ENCODE measurements at places on chromosomes 5 and 9.
A peak's percentile ranks its signal among the peaks of the same experiment; 100 is the strongest.

DNA sequence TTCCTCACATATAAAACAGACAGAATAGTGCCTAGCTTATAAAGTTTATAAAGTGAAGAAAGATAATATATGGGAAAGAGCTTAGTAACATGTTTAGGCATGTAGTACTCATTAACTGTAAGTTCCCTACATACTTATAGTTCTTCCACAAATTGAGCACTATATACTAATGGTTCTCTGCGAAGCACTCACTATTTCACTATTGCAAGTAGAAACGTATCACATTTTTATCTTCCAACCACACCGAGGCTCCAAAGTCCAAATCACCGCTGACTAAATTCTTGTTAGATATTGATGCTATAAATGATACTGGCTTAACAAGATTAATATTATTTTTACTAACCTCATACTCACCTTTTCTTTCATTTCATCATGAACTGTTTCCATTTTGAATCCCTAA is 61.0 kb downstream of the FBXW11 start:
- DNase-seq: no peak

GRCh38 chr5:83810511-83810910 is 89.9 kb upstream of the HAPLN1 start:
- no peak for DNase-seq

GRCh38 chr9:78533500-78533899 is 236.6 kb downstream of the PSAT1 start:
- DNase-seq: peak; percentile 27

DNA sequence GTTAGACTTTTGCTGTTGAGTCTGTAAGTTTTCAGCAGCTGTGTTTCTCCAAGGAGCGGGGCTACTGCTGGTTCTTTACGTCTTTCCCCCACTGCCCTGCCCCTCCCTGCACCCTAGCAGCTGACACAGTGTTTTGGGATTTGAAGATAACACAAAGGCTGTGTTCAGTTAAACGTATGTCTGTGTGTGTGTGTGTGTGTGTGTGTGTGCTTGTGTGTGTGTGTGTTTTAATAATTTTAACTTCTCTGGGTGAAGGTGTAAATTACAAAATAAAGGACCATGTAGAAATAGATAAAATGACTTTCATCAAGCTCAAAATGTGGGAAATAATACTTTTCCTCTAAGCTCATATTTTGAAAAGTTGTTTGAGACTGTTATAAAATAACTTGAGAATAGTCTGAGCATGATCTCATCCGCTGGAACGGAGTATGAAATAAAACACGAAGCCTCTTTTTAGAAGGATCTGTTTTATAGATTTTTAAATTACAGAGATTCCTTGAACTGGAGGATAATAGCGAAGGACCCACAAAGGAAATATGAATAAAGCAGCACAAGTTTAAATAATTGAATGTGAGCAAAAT is 10.9 kb downstream of the ABL1 start:
- peak; percentile 88 for DNase-seq

- DNase-seq: no peak
Measured at GRCh38 chr5:151661968-151662732, 24.6 kb downstream of the SPARC start.

GRCh38 chr5:52069997-52070396 is 686.7 kb downstream of the ISL1 start:
- no peak for DNase-seq

- DNase-seq: no peak
Measured at GRCh38 chr5:108141676-108142075, 240.2 kb downstream of the FBXL17 start.

DNA sequence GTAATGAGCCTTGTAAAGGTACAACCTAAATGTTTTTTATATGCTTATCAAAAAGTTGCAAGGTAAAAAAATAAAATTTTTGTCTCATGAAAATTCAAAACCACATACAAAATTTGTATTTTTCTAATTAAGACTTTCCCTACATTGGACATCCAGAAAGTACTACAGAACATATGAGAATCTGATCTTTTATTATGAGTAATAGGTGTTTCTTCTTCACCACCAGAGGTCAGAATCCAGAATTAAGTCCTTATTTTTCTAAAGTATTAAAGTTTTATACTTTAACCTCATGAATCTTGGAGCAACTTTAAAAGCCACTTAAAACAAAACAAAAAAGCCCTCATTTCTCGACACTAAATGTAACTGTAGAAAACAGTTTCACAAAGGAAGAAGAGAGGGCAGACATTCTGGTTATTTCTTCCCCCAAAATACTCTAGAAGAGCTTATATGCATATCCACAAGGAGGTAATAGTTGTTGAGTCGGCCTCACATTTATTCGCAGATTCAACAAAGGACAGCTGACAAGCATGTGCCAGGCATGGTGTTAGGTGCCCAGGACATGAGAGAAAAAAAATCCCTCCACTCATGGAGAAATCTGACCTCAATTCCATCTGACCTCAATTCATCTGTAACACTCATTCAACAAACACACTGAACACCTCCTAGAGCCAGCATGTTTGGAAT is 69.3 kb downstream of the MLLT3 start:
- no peak for DNase-seq

- peak; percentile 14 for DNase-seq
Measured at GRCh38 chr5:53678981-53679660, 118.7 kb downstream of the NDUFS4 start.

DNA sequence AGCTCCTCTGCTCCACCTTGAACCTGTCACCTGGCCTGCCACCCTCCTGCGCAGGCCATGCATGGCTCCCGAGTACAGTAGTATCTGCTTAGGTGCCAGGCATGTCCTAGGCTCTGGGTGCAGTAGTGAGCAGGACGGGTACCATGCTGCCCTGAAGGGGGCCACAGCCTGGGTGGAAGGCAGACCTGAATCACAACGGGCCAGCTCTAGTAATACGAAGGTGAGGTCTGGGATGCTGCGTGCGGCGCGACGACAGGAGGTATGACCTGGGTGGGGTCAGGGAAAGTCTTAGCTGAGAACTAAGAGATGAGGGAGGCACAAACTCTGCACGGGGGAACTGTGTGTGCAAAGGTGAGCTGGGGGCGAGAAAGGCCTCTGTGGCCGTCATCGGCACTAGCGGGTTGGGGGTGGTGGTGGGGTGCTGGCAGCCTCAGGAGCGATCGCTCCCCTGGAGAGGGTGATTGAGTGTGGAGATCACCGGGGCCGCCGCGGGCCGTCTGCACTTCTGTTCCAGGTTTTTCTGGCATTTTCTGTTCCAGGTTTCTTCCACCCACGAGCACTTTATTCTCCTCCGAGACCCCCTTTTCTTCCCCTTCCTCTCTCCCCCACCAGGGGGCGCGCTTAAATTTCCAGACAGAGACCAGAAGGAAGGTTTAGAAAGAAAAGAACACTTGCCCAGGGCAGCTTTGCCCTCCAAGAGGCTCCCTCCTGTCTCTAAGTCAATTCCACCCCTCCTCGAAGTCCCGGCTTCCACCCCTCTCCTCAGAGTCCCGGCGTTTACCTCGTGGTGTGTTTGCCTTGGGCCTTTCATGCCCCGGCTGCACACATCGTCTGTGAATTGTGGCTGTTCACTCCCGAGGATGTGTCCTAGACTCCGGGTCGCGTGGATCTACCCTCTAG is 15.1 kb downstream of the PDLIM4 start:
- peak; percentile 62 for DNase-seq

GRCh38 chr9:19119246-19119645 is 8.0 kb downstream of the PLIN2 start:
- DNase-seq: no peak

DNA sequence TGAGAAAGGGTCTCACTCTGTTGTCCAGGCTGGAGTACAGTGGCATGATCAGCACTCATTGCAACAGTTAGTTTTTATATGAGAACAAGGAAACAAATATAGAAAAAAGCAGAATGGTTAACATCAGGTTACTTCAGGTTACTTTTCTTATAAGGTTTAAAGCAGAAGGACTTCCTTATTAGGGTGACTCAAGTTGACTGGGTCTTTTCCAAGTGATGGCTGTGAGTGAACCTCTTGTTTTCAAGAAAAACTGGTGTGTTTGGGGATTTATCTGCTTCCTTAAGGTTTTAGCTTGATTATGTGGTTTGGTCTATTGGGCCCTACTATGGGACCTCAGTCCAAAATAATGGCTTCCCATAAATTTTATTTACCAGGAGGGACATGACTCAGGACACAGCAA is 99.2 kb downstream of the ARRDC3 start:
- DNase-seq: peak; percentile 43

- no peak for DNase-seq
Measured at GRCh38 chr9:131585375-131585774, 40.1 kb downstream of the PRRT1B start.

- DNase-seq: no peak
Measured at GRCh38 chr9:116868201-116868600, 181.1 kb downstream of the TRIM32 start.

DNA sequence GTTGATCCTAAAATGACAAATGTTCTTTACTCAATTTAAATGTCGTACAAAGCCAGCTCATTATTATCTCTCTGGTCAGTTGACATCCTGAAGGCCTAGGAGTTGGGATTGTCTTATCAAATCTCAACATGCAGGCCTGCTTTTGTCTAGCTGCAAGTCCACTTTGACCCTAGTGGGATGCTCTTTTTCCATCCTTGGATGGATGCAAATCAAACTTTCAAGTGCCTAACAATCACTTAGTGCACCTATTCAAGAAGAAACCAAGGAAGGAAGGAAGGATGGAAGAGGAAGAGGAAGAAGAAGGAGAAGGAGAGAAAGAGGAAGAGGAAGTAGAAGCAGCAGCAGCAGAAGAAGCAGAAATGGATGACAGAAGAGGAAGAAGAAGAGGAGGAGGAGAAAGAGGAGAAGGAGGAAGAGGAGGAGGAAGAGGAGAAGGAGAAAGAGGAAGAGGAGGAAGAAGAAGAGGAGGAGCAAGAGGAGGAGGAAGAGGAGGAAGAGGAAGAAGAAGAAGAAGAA is 109.6 kb downstream of the PIK3R1 start:
- DNase-seq: no peak

GRCh38 chr5:95707055-95707454 is 24.1 kb upstream of the RHOBTB3 start:
- no peak for DNase-seq

DNA sequence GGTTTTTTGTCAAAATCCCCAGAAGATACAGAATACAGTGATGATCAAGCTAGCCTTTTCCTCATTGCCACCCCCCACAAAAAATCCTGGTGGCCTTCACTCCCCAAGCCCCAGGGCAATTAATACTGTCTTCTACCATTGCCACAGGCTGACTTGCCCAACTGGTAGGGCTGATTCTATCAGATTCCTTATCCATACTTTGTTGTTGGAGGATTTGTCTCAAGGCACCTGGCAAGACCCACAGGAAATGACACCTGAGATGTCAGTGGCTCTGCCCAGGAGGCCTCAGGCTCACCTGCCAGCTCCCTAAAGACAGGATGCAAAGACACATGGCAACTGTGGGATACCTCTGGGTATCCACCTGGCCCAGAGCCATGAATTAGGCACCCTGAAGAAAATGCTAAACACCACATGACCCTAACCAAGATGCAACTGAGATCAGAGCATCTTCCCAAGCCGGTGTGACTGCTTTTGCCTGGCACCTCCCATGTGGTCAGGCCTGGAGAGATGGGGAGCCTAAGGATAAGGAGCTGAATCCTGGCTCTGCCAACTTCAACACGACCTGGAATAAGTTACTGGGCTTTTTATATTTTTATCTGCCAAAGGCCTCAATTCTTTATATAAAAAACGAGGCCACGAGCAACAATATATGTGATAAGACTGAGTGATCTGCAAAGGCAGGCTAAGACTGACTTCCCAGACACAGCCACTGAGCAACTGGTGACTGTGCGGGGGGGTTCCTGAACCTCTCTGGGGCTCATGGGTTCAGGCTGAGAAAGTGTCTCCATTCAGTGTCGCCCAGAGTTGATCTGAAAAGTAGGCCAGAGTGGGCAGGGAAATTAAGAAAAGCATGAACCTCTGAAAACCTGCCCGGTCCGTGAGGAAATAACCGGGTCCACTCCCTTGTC is 944 bp downstream of the ATOX1 start:
- no peak for DNase-seq

- no peak for DNase-seq
Measured at GRCh38 chr9:120714846-120715388, 647 bp upstream of the MEGF9 start.

GRCh38 chr9:93869863-93870262 is 85.3 kb downstream of the BARX1 start:
- no peak for DNase-seq

- peak; percentile 69 for DNase-seq
Measured at GRCh38 chr5:173920866-173921555, 32.9 kb downstream of the CPEB4 start.

DNA sequence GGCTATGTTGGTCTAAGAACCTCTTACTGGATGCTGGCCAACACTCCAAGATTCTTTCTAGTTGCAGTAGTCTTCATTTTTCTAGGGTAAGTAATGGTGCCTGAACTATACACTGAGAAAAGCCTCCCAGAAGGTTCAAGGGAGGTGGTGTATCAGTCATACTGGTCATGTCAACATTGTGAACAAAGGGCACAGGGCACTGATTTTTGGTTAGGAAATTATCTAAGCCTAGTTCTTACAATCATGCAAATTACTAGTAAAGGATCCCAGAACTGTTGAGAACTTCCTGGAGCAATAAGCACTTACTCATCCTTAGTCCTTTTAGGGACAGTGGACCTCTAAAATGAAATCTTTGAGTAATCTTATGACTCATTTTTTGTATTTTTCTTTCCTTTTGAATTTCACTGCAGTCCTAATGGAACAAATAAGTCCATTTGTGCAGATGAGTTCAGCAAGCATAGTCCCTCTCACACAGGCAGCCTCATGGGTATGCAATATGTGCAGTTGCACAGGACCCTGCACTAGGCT is 21.1 kb upstream of the CDC42SE2 start:
- peak; percentile 81 for DNase-seq

- peak; percentile 60 for DNase-seq
Measured at GRCh38 chr5:140317859-140318258, 15.0 kb upstream of the PFDN1 start.

GRCh38 chr9:27749838-27750237 is 176.6 kb upstream of the C9orf72 start:
- peak; percentile 4 for DNase-seq

DNA sequence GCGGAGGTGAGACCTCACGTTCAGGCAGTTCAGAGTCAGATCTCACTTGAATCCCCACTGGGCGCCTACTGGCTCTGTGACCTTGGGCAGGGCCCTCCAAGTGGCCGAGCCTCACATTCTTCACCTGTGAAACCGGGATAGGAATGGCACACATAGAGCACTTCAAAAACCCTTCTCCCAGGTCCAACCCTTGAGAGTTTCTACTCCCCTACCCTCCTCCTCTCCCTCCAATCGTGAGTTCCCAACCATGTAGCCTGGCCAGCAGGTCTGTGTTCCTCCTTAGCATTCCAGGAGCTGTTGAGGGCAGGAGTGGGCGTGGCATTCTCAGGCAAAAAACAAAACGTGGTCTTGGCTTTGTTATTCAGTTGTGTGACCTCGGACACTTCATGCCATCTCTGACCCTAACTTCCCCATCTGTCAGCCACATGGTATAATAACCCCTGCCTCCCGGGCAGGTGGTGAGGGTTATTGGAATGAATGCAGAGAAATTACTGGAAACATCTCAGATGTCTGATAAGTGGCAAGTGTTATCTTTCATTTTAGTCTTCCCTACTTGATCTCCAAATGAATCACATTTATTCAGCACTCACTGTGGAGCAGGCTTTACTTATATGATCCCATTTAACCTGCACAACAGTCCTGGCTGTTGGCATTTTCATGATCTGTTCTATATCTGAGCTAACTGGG is 112.8 kb upstream of the BOD1 start:
- DNase-seq: no peak

- DNase-seq: no peak
Measured at GRCh38 chr5:67730917-67731474, 484.6 kb upstream of the PIK3R1 start.

Measured in fibroblast of skin of scalp (primary cell).